ENCODE measurements at places on chromosomes 4 and X. TPM values are rescaled to one million over a fixed set of nuclear protein-coding genes. Genes with fewer than 3 reads are reported as not detected.

Gene SRPX2
- 73.2 TPM for total RNA-seq

Gene KLKB1
- not detected for total RNA-seq

Gene FRAS1
- 13.8 TPM for total RNA-seq

Gene GRPEL1
- 25.8 TPM for total RNA-seq

Gene NHSL2
- 1.4 TPM for total RNA-seq

Gene NPNT
- not detected for total RNA-seq

Gene HPGD
- total RNA-seq: not detected

Gene CTPS2
- total RNA-seq: 5.3 TPM

Gene BTK
- total RNA-seq: not detected

Gene CYSLTR1
- total RNA-seq: 0.29 TPM

Gene STX18
- total RNA-seq: 29.3 TPM
